ENCODE measurements at places on chromosomes 2 and 18. TPM values are rescaled to one million over a fixed set of nuclear protein-coding genes. Genes with fewer than 3 reads are reported as not detected.

DNA sequence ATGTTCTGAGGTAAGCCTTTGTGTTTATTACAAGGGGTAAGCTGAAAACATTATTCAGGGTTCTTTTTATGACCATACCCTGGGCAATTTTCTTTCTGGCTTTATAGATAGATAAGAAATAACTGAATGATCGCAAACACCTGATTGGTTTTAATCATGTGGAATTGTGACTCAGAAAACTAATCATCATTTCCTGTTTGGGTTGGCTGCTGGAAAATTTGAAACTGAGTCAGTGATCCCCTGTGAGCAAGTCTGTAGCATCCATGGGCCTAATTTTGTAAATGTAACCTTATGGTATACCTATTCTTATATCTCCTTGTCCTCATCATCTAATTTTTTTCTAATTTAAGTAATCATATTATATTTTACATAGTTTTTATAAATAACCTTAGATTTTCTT is 34.3 kb downstream of the CCDC68 start:
- H3K27me3 ChIP-seq = peaks cover 3% of the 10 kb centered on the region
- H3K4me1 ChIP-seq = no peaks in the 10 kb centered on the region
- DNase-seq = no peak
- H3K4me3 ChIP-seq = no peak overlapping the region

COL6A3 gene
- 0.02 TPM for total RNA-seq

- H3K36me3 ChIP-seq = no peaks in the 10 kb centered on the region
- DNase-seq = no peak
- H3K4me1 ChIP-seq = no peaks in the 10 kb centered on the region
- H3K4me3 ChIP-seq = no peak overlapping the region
Observed at GRCh38 chr18:59560556-59560955, 136.7 kb downstream of the CCBE1 start.

GRCh38 chr2:28751956-28752630 is 463 bp downstream of the PPP1CB start:
- peak overlapping the region; percentile 95 for H3K4me3 ChIP-seq
- H3K27ac ChIP-seq = peak overlapping the region; percentile 93
- peaks cover 60% of the 10 kb centered on the region for H3K4me1 ChIP-seq
- no peak for DNase-seq

- no peaks in the 10 kb centered on the region for H3K27me3 ChIP-seq
- peaks cover 32% of the 10 kb centered on the region for H3K4me1 ChIP-seq
- H3K27ac ChIP-seq = no peak overlapping the region
- no peak for DNase-seq
- H3K4me3 ChIP-seq = no peak overlapping the region
- H3K36me3 ChIP-seq = no peaks in the 10 kb centered on the region
Observed at GRCh38 chr2:200447139-200447855, 62.6 kb downstream of the KCTD18 start.
